NCI-H1092 treated with DMSO at 0.1 percent for 48 hours (cell line): ENCODE measurements at places on chromosomes 5 and 9.

GRCh38 chr5:132839426-132840301 lies 9.2 kb upstream of the SHROOM1 start:
- no peak for DNase-seq

DNA sequence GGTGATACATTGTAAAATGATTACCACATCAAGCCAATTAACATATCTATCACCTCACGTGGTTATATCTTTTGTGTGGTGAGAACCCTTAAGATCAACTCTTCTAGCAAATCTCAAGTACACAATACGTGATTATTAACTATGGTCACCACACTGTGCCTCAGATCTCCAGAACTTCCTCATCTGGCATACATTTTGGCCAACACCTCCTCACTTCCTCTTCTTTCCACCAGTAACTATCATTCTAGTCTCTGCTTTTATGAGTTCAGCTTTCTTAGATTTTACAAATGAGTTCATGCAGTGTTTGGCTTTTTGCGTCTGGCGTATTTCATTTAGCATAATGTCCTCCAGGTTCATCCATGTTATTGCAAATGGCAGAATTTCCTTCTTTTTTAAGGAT lies 35.8 kb downstream of the PRKACG start:
- DNase-seq: no peak

DNA sequence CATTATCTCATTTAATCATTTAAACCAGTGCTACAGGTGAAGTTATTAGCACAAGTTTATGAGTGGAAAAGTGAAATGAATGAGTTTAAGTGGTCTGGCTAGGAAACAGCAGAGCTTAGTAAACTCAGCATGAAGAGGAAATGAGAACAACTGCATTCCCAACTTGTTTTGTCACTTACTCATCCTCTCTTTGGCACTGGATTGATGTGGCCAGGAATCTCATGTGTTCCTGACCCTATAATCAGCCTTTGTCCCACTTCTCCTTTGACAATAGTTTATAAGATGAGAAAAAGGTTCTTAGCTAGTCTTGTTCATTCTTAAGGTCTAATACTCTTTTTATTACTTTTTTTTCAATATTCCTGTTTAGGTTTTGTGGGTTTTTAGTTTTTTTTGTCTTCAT lies 559.2 kb upstream of the TLE4 start:
- DNase-seq: no peak

- no peak for DNase-seq
These were observed 23.4 kb upstream of the RUFY1 start for GRCh38 chr5:179526978-179527377.

DNA sequence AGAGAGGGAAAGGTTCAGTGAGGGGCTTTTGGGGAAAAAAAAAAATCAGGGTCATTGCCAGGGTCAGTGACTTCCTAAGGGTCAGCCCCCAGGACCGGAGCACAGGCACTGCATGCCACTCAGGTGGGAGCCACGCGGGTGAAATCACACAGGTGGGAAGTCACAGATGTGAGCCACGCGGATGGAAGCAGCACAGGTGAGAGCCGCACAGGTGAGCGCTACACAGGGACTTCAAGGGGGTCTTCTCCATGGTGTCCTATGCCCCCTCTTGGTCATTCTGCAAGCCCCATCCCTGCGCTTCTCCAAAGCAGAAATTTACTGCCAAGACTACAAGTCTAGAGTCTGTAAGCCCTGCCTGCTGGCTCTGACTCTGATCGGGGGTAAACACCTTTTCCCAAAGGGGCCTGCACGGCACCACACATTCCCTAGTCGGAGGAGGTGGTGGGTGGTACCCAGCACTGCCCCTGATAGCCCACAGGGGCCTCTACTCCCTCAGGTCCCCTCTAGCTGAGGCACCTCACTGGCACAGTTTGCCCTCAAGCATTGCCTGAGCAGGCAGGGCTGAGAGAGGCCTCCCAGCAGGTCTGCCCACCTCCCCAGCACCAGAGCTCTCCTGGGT lies 18.3 kb upstream of the OBP2B start:
- no peak for DNase-seq

DNA sequence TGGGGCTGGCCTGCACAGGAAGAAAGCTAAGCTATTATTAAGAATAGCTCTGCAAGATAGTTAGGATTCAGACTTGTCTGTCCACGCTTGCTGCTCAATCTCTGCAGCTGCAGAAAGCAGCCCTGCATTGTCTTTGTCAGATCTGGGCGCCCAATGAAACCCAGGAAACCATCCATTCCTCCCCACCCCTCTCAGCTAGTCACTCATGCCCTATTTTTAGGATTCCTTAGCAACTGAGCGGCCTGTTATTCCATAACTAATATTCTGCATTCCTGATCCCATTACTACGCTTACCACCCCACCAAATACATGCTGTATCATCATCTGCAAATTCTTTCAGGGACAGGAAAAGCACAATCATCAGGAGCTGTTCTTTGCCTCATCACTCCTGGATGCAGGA lies 52.9 kb upstream of the APC start:
- DNase-seq: no peak

DNA sequence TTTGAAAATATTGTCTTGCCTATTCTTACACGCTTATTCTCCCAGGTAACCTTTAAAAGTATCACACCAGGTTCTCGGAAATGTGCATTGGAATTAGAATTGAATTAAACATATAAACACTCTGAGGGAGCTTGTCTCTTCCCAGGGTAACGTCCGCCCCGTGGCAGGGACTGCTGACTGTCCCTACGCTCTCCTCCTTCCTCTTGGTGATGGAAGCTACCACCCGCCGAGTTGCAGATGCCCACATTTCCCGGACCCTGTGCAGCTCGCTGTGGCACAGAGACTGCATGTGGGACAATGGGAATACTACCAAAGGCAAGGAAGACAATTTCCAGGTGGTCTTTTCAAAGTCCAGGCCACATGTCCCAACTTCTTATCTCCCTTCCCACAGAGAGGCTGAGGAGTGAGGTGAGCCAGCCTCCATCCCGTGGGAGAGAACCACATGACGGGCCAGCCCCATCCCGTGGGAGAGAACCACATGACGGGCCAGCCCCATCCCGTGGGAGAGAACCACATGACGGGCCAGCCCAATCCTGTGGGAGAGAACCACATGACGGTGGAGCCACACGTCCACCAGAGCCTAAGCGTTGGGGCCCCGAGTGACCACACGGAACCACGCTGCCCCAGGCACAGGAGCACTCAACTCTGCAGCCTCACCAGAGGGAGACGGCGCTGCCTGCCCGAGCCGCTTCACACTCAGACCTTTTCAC lies 249.4 kb upstream of the IRX1 start:
- no peak for DNase-seq

GRCh38 chr5:97644206-97644605 lies 461.2 kb upstream of the RIOK2 start:
- DNase-seq: no peak
